ENCODE measurements at places on chromosomes 2 and 18. TPM values are rescaled to one million over a fixed set of nuclear protein-coding genes. Genes with fewer than 3 reads are reported as not detected.

Gene ABHD1
- total RNA-seq = 0.12 TPM

Gene DSC3
- 306 TPM for total RNA-seq

Gene TXNDC2
- not detected for total RNA-seq

Gene FBXO36
- 3.2 TPM for total RNA-seq

Gene DSG4
- 0.17 TPM for total RNA-seq

Gene LBX2
- total RNA-seq = 2.8 TPM

Gene ALPP
- 0.27 TPM for total RNA-seq

Gene ELP2
- total RNA-seq = 94.6 TPM

Measured in type B pancreatic cell (in vitro differentiated cells).